ENCODE measurements at places on chromosomes 2 and 18.

DNA sequence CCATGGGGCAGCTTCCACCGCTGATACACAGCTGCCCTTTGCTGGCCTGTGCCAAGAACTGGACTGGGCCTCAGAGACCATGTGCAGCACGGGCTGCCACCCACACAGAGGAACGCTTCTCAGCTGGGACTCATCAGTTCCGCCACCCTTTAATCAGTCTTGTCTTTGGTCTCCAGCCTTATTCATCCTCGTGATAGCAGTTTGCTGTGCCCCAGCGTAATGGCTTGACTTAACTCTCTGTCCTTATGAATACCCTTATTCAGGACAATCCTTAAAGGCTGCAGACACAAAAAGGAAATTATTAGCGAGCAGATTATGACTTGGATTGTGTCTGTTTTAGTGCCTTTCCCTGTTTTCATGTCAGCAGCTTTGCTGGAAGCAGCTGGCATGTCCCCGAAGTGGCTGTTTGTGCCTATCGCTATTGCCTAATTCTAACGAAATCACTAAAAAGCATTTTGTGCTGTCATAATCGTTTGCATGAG lies 108.9 kb upstream of the DAPL1 start:
- no peak for DNase-seq

DNA sequence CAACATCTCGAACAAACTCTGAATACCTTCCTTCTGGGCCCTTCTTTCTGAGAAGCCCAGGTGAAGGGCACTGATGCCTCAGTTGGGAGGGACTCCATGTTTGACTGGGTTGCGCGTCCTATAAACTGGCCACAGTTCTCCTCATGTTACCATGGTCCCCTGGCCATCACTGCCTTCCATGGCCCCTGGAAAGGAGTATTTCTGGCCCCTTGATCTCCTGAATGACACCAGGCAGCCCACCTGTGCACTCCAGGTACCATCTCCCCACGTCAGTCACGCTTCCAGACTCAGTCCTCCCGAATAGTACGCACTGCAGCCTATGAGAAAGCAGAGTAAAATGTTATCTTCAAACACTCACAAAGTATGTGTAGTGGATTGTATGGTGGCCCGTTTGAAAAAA lies 73.9 kb downstream of the ACKR3 start:
- DNase-seq = peak; percentile 19

DNA sequence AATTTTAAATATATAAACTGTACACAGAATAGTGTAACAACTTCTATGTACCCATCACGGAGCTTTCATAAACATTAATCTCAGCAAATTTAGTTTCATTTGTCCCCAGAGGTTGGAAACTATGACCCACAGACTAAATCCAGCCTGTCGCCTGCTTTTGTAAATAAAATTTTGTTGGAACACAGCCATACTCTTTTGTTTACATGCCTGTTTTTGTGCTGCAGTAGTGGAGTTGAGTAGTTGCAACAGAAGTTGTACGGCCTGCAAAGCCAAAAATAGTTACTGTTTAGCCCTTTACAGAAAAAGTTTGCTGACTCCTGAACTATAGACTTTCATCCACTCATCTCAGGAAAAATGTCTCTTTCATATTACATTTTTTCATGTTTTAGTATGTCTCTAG lies 39.8 kb downstream of the RBM45 start:
- no peak for DNase-seq

- no peak for DNase-seq
These were observed 302.1 kb downstream of the HRH4 start for GRCh38 chr18:24762511-24762910.

DNA sequence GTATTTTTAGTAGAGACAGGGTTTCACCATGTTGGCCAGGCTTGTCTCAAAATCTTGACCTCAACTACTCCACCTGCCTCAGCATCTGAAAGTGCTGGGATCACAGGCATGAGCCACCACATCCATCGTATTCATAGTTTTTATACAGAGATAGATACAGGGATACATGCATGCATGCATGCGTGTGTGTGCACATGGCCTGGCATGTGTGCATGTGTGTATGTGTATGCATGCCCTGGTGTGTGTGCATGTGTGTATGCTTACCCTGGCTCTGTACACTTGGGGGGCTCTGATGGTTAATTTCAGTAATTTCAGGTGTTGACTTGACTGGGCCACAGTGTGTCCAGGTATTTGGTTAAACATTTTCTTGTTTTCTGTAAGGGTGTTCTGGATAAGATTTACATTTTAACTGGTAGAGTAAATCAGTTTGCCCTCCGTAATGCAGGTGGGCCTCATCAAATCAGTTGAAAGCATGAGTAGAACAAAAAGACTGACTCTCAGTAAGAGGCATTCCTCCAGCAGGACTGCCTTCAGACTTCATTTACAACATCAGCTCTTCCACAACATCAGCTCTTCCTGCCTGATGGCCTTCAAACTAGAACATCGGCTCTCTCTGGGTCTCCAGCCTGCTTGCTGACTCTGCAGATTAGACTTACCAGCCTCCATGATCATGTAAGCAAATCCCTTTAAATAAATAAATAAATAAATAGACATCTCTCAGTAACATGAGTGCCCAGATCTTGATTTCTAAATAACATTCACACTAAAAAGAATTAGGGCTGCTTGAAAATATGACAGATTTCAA lies 30.8 kb downstream of the SESTD1 start:
- DNase-seq = no peak

DNA sequence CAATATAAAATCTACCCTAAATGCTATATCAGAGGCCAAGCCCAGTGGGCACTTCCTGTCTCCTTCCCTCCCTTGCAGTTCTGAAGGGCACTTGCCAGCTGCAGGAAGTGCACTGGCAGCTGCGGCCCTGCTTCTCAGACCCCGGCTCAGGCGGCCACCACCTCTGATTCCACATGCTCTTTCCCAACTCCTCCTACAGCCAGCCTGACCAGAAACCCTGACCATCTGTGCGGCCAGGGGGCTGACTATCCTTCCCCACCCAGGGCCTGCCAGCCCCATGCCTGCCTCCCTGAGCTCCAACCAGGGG lies 88.6 kb downstream of the ZBTB7C start:
- DNase-seq = no peak

DNA sequence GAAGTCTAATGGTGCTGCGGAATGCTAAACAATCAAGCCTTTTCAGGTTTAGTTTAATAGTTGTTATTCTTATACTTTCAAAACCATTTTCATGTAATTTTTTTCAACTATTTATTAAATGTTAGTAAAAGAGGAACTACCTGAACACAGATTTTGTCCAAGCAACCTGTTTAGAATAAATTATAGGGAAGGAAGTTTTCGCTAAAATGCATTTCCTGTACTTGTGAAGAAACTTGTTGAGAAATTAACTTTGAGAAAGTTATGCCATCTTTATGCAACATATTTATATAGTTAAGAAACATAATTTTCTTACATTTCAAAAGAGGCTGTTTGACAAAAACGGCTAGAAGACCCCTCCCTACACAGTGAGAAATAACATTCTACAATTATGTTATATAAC lies 16.6 kb downstream of the MAP4K4 start:
- DNase-seq = no peak

GRCh38 chr2:42337846-42338566 lies 23.0 kb downstream of the COX7A2L start:
- no peak for DNase-seq

- no peak for DNase-seq
These were observed 63.2 kb downstream of the SCG2 start for GRCh38 chr2:223538920-223539440.

DNA sequence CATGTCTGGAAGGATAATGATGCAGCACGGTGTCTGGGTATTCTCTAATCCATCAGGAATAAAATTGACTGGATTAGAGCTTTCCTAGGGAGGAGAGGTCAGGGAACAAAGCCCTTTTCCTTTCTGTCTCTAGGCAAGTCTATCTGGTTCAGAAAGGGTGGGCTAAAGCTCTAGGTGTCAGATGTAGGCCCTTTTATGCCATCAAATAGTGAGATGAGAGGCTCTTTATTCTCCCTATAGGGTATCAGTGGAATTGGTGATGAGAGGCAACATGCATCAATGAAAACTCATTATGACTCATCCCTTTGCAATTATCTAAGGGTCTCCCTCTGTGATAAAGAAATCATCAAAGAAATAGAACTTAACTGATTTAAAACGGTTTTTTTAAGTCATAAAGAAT lies 328.0 kb upstream of the CRIM1 start:
- DNase-seq = no peak

- DNase-seq = no peak
These were observed 376.2 kb downstream of the NCKAP5 start for GRCh38 chr2:133192028-133192427.

- no peak for DNase-seq
These were observed 80.0 kb downstream of the TWIST2 start for GRCh38 chr2:238927746-238928519.

- no peak for DNase-seq
These were observed 40.3 kb upstream of the SMIM21 start for GRCh38 chr18:75467851-75468250.

GRCh38 chr2:235026649-235027557 lies 75.1 kb downstream of the SH3BP4 start:
- no peak for DNase-seq

GRCh38 chr2:35454966-35455638 lies 900.5 kb upstream of the CRIM1 start:
- no peak for DNase-seq

DNA sequence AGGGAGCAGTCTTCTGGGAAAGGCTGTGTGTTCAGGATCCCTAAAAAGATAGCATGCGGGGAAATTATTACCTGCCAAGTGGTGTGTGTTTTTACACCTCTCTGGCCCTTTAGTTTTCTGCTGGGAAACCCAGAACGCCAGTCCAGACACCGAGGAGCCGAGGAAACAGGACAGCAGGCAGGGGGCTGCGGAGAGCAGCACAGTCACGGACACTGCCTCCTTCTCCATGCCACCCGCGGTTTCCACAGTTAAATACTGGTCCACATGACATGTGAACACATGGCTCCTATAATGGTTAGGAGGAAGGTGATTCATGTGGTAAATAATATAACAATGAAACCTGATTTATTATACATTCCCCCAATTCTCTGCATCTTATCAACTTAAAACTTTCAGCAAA lies 20.4 kb downstream of the CNOT11 start:
- DNase-seq = no peak

DNA sequence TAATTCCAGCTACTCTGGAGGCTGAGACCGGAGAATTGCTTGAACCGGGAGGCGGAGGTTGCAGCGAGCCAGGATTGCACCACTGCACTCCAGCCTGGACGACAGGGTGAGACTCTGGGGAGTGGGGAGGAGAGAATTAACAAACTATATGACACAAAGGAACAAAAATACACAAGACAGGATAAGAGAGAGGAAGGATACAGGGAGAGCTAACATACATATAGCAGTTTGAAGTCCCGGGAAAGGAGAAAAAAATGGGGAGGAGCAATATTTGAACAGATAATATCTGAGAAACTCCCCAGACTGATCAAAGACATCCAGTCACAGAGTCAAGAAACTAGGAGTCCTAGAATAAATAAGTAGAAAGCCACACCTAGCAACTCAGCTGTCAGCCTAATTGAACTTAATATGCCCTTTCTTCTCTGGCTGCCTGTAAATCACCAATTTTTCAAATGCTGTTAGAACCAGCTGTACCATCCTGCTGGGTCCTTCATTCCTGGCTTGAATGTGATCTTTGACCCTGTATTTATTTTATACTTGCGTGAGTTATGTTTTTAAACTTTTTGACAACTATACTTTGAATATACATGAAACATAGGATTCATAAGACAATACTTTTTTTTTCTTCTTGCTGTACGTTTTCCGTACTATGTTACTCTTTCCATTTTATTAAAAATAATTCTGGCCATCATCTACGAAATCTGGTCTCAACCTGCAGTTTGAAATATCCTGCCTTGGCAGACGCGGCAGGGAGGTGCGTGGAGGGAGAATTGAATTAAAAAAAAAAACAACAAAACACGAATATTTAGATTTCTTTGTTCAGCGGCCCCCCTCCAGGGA lies 876 bp upstream of the CYP27A1 start:
- DNase-seq = no peak

DNA sequence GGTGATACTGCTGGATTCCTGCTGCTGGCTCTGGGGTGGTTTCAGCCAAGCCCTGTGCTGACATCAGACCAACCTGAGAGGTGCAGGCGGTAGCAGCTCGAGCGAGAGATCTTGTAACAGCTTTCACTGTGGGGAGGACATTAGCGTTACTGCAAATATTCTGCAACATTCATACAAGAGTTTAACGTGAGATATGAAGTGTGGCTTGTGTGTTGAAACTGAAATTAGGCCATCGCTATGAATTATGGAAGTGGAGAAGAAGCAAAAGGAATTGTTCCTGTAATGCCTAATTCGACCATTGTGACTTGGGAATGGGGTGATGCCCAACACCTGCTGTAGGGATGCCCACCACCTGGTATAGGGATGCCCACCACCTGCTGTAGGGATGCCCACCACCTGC lies 6.5 kb upstream of the MLPH start:
- no peak for DNase-seq

DNA sequence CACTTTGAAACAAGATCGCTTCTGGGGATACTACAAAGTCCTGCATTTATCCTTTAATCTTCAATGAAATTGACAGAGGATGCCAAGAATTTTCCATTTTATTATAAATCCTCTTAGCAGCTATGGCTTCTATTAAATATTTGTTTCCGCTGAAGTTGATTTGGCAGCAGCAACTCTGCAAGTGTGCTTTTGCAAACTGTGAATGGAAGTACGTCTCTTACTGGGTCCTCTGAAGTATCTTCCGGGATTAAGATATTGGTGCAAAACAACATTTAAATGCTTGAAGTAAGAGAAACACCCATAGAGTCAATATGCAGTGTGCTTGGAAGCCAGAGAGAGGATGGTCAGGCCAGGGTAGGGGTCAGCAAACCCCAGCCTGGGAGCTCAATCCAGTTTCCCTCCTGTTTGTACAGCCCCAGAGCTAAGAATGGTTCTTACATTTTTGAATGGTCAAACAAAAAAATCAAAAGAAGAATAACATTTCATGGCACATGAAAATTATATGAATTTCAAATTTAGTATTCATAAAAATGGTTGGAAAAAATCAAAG lies 13.6 kb downstream of the CCDC68 start:
- DNase-seq = no peak

- no peak for DNase-seq
These were observed 52.3 kb downstream of the ARHGAP28 start for GRCh38 chr18:6781796-6782195.

GRCh38 chr18:35941299-35941698 lies 31.2 kb upstream of the RMP24 start:
- DNase-seq = no peak

GRCh38 chr2:12032398-12032797 lies 286.0 kb downstream of the LPIN1 start:
- DNase-seq = no peak

- DNase-seq = no peak
These were observed 200.6 kb upstream of the RBMS1 start for GRCh38 chr2:160694221-160694620.

DNA sequence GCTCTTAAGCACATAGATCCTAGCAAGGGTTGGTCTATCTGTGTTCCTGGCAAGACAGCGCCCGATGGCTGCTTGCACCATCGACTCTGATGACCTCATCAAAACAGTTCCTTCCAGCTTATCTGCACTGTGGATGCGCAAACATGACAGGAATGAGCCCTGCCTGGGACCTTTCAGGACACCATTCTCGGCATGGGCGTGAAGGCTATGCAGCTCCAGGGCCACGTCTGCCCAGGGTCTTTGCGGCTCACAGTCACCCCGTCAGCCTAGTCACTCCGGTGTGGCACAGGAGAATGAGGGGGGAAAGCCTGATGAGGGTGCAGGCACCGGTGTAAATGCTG lies 147.8 kb upstream of the TWIST2 start:
- DNase-seq = no peak

Measured in mesothelial cell of epicardium (in vitro differentiated cells).